ENCODE measurements at places on chromosomes 11 and 22. TPM values are rescaled to one million over a fixed set of nuclear protein-coding genes. Genes with fewer than 3 reads are reported as not detected.

Gene NOX4
- total RNA-seq, result not detected

Gene PKNOX2
- not detected for total RNA-seq

Gene P2RY2
- total RNA-seq, result not detected

Gene OR52N1
- not detected for total RNA-seq

Gene PGM2L1
- total RNA-seq, result 16.8 TPM

Gene KCNK4
- total RNA-seq, result not detected

Gene RNF121
- 23.6 TPM for total RNA-seq

Gene SMIM35
- total RNA-seq, result 1.2 TPM

Gene NLRP14
- total RNA-seq, result not detected

Gene OR6X1
- total RNA-seq, result not detected

Gene SUSD2
- total RNA-seq, result 0.81 TPM

Gene APOL6
- total RNA-seq, result 71.9 TPM

Gene OR8D4
- total RNA-seq, result not detected

Gene PRRG4
- 0.07 TPM for total RNA-seq

Gene WT1
- not detected for total RNA-seq

Gene VSIG2
- total RNA-seq, result 0.44 TPM

Gene CCDC116
- total RNA-seq, result not detected

Gene PGA5
- total RNA-seq, result not detected

Gene MUC6
- total RNA-seq, result not detected

Gene SC5D
- 81.4 TPM for total RNA-seq

Gene ART1
- total RNA-seq, result not detected

Gene OR4A16
- not detected for total RNA-seq

Gene ALDH3B2
- total RNA-seq, result not detected

Gene CCND1
- total RNA-seq, result 3.6 TPM

All from CD4-positive, CD25-positive, alpha-beta regulatory T cell (primary cell).